ENCODE measurements at places on chromosomes 6 and 20. TPM values are rescaled to one million over a fixed set of nuclear protein-coding genes. Genes with fewer than 3 reads are reported as not detected.
A peak's percentile ranks its signal among the peaks of the same experiment; 100 is the strongest.

Gene MTHFD1L
- total RNA-seq = 129 TPM

DNA sequence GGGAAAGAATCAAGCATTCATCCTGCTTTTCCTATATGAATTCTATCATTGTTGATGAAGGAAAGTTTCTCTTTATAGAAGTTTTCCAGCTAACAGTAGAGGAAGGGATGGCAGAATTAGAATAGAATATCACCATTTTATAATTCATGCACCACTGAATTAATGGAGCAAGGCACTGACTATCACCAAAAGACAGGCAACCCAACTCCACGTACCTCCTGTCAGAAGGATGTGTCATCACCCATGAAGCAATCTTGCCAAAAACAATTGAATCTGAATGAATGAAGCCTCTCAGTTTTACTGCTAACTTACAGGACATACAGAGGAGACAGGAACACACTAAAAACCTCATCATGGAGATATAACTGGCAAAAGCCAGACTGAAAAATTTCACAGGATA, 122.4 kb downstream of the NFATC2 start:
- peak overlapping the region; percentile 79 for H3K27ac ChIP-seq
- H3K4me1 ChIP-seq = peaks cover 81% of the 10 kb centered on the region
- DNase-seq = no peak
- peaks cover 69% of the 10 kb centered on the region for H3K36me3 ChIP-seq
- no peaks in the 10 kb centered on the region for H3K27me3 ChIP-seq

DNA sequence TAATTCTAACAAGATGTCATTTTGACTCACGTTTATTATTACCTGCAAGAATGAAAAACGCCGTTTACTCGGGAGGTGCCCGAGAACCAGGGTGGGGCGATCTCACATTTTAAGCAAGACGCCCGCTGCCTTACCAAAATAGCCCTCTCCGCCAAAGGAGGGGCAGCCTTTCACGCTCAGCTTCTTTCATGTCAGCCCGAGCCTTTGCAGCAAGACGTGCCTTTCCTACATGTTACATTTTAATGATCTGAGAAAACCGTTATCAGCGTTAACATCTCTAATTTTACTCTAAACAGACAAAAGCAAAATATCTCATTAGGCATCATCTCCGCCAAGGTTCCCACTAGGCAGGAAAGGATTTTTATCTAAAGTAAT, 2.0 kb downstream of the BACH2 start:
- H3K27ac ChIP-seq = peak overlapping the region; percentile 100
- peaks cover 2% of the 10 kb centered on the region for H3K27me3 ChIP-seq
- H3K4me3 ChIP-seq = peak overlapping the region; percentile 86
- DNase-seq = peak; percentile 64
- peaks cover 57% of the 10 kb centered on the region for H3K36me3 ChIP-seq

GRCh38 chr6:136709429-136709828, 82.8 kb downstream of the MAP3K5 start:
- H3K27ac ChIP-seq = no peak overlapping the region
- no peak for DNase-seq
- H3K4me1 ChIP-seq = peaks cover 3% of the 10 kb centered on the region
- H3K36me3 ChIP-seq = peaks cover 8% of the 10 kb centered on the region

GRCh38 chr20:55273149-55273548, 732.2 kb downstream of the CBLN4 start:
- H3K4me3 ChIP-seq = no peak overlapping the region
- H3K27ac ChIP-seq = no peak overlapping the region
- no peak for DNase-seq

Gene OLIG3
- not detected for total RNA-seq

- no peaks in the 10 kb centered on the region for H3K4me1 ChIP-seq
- no peak for DNase-seq
- H3K36me3 ChIP-seq = no peaks in the 10 kb centered on the region
- no peak overlapping the region for H3K4me3 ChIP-seq
- H3K27ac ChIP-seq = no peak overlapping the region
Observed at GRCh38 chr6:66838764-66839163, 1131.7 kb upstream of the EYS start.

DNA sequence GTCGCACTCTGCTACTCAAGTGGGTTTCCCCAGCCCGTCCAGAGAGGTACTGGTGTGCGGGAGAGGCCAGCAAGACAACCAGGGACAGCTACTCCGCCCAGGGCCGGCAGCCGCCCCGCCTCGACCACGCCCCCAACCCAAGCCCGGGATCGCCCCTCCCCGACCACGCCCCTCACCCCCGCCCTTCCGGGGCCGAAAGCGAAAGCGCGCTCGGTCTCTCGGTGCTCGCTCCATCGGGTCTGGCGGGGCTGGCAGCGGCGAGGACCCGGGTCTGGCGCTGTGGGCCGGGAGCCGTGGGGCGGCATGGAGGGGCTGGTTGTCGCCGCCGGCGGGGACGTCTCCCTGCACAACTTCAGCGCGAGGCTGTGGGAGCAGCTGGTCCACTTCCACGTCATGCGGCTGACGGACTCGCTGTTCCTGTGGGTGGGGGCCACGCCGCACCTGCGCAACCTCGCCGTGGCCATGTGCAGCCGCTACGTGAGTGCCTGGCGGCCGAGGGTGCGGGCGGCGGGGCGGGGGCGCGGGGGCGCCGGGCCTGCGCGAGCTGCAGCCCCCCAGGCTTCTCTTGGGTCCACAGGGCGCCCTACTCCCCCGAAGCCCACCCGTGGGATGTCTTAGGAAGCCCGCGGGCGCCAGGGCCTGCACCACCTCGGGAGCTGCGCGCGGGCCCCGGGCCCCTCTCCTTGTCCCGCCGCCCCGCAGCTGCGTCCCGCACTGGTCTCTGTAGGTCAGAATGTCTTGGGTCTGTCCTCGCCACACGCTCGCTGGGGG, at the start of gene PSMG4:
Gene PSMG4, plus strand, starts transcription at position 228 of the 771 bp plus-strand sequence. Its CDS starts 76 bp downstream, at position 304.
- peak within 1 kb of the TSS; percentile 92 for H3K27ac ChIP-seq
- DNase-seq = peak; percentile 97
- H3K4me1 ChIP-seq = peaks cover 35% of the 10 kb centered on the region
- peak within 1 kb of the TSS; percentile 89 for H3K4me3 ChIP-seq

GRCh38 chr20:17961587-17961940, 7.0 kb downstream of the SNX5 start:
- peaks cover 85% of the 10 kb centered on the region for H3K4me1 ChIP-seq
- DNase-seq = no peak
- H3K27me3 ChIP-seq = no peaks in the 10 kb centered on the region
- H3K4me3 ChIP-seq = peak overlapping the region; percentile 41
- H3K36me3 ChIP-seq = peaks cover 74% of the 10 kb centered on the region

Gene NOX3
- not detected for total RNA-seq

Gene WFDC5
- total RNA-seq = 0.23 TPM

Gene PNPLA1
- not detected for total RNA-seq

Gene ECT2L
- total RNA-seq = not detected

Gene SDHAF4
- total RNA-seq = 15.8 TPM

DNA sequence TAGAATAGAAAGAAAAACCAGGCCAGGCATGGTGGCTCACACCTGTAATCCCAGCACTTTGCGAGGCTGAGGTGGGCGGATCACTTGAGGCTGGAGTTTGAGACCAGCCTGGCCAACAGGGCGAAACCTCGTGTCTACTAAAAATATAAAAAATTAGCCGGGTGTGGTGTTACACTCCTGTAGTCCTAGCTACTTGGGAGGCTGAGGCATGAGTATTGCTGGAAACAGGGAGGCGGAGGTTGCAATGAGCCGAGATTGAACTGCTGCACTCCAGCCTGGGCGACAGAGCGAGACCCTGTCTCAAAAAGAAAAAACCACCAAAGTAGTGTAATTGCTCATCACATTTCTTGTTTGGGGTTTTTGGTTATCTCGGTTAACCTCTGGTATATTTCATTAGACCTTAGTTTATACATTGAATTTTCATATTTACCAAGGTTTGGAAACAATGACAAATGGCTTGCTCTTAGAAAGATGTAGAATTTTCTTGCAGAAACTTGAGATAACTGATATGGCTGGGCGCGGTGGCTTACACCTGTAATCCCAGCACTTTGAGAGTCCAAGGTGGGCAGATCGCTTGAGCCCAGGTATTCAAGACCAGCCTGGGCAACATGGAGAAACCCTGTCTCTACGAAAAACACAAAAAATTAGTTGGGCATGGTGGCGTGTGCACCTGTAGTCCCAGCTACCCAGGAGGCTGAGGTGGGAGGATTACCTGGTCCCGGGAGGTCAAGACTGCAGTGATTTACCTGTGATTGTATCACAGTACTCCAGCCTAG, 14.2 kb downstream of the ITCH start:
- H3K36me3 ChIP-seq = peaks cover 23% of the 10 kb centered on the region
- peak; percentile 18 for DNase-seq
- H3K4me1 ChIP-seq = peaks cover 26% of the 10 kb centered on the region
- no peaks in the 10 kb centered on the region for H3K27me3 ChIP-seq

- DNase-seq = peak; percentile 11
- H3K4me3 ChIP-seq = peak within 1 kb of the TSS; percentile 70
Observed at GRCh38 chr6:17987447-17987696, at the start of gene KIF13A. Gene KIF13A (minus strand): TSS chr6:17987635. CDS start chr6:17987463, 172 bp downstream.

DNA sequence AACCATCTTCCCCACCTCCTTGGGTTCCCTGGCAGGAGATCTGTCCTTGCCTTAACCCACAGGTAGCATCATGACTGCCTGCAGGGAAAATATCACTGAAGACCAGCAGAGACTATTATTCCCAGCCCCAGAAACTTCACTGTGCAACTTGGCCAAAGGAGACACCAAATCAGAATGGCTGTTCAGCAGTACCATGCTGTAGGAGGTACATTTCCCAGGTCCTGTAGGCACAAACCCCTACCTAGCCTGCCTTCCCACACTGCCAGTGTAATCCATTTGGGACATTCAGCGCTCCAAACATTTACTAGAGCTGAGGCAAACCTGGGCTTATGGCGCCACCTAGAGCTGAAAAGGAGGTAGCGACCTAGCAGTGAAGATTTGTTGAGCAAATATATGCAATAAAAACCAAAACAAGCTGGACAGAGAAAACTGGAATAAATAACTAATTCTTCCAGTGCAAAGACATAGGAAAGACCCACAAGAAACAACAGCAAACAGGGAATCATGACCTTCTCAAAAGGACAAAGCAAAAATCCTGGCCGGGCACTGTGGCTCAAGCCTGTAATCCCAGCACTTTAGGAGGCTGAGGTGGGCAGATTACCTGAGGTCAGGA, 60.3 kb downstream of the VTA1 start:
- H3K27ac ChIP-seq = no peak overlapping the region
- H3K4me1 ChIP-seq = no peaks in the 10 kb centered on the region
- no peak overlapping the region for H3K4me3 ChIP-seq

DNA sequence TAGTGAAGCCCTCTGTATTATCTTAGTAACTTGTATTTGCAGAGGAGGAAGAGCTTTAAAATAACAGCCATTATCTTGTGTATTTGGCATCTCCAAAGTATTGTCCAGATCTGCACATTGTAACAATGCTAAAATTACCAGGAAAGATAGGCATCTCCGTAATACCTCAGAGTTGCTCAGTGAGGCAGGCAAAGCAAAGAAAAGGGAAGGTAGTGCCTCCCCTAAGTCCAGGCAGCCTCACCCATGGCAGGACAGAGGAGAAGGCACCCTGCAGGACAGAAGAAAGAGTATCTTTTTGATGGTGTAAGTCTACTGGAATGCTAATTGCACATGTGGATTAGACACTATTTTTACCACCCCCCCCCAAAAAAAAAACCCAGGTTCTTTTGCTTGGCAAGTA, 13.6 kb upstream of the SSTR4 start:
- no peak overlapping the region for H3K27ac ChIP-seq
- no peaks in the 10 kb centered on the region for H3K4me1 ChIP-seq
- H3K36me3 ChIP-seq = no peaks in the 10 kb centered on the region
- DNase-seq = no peak
- no peaks in the 10 kb centered on the region for H3K27me3 ChIP-seq
- no peak overlapping the region for H3K4me3 ChIP-seq

DNA sequence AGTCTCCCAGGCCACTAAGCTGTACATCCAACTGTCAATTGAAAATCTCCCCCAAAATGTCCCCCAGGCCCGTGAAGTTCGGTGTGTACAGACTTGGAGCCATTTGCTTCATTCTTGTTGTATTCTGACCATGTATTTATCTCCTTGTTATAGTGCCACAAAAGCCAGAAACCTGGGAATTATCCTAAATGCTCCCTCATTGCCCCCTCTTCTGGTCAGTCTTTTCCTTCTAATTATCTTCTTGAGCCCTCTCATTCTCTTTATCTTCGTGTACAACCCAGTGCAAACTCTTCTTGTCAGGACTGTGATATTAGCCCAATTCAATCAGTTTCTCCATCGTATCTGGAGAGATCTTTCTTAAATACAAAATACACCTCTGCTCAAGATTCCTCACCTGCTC, 64.7 kb downstream of the RFX6 start:
- H3K36me3 ChIP-seq = no peaks in the 10 kb centered on the region
- H3K27me3 ChIP-seq = peaks cover 5% of the 10 kb centered on the region
- DNase-seq = no peak
- no peak overlapping the region for H3K4me3 ChIP-seq

DNA sequence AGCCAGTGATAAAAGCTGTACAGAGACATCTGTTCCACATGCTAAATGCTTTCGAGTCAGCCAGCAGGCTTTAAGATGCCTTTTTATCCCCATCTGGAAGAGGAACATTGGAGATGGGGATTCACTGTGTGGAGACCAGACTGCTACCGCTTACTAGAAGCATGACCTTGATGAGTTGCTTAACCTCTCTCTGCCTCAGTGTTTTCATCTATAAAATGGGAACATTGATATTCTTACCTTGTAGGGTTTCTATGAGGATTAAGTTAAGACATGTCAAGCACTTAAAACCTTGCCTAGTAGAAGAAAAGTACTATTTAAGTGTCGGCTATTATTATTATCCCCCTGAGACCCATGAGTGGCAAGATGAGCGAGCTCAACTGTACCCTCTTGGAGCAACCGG, 165.3 kb upstream of the SNX9 start:
- peaks cover 11% of the 10 kb centered on the region for H3K4me1 ChIP-seq
- no peak for DNase-seq
- H3K27me3 ChIP-seq = peaks cover 2% of the 10 kb centered on the region
- no peaks in the 10 kb centered on the region for H3K36me3 ChIP-seq
- H3K27ac ChIP-seq = no peak overlapping the region
- H3K4me3 ChIP-seq = no peak overlapping the region

GRCh38 chr6:121223212-121223611, 111.1 kb downstream of the TBC1D32 start:
- no peak overlapping the region for H3K27ac ChIP-seq
- H3K4me1 ChIP-seq = no peaks in the 10 kb centered on the region
- no peak overlapping the region for H3K4me3 ChIP-seq
- H3K27me3 ChIP-seq = no peaks in the 10 kb centered on the region

- no peaks in the 10 kb centered on the region for H3K36me3 ChIP-seq
- H3K4me1 ChIP-seq = no peaks in the 10 kb centered on the region
- H3K27ac ChIP-seq = no peak overlapping the region
Observed at GRCh38 chr6:123393331-123393730, 243.4 kb downstream of the TRDN start.

DNA sequence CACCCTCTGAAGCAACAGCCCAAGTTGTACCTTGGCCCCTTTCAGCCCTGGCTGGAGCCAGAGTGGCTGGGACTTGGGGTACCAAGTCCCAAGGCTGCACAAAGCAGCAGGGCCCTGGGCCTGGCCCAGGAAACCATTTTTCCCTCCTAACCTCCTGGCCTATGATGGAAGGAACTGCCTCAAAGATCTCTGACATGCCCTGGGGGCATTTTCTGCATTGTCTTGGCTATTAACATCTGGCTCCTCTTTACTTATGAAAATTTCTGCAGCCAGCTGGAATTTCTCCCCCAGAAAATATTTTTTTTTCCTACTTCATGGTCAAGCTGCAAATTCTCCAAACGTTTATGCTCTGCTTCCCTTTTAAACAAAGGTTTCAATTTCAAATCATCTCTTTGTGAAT, 269.4 kb upstream of the CDYL start:
- peaks cover 19% of the 10 kb centered on the region for H3K27me3 ChIP-seq
- H3K4me1 ChIP-seq = no peaks in the 10 kb centered on the region
- no peak overlapping the region for H3K27ac ChIP-seq
- DNase-seq = no peak
- no peak overlapping the region for H3K4me3 ChIP-seq

- H3K4me3 ChIP-seq = no peak overlapping the region
- DNase-seq = no peak
- H3K4me1 ChIP-seq = no peaks in the 10 kb centered on the region
- H3K27ac ChIP-seq = no peak overlapping the region
- peaks cover 8% of the 10 kb centered on the region for H3K27me3 ChIP-seq
Observed at GRCh38 chr20:49583343-49583668, 15.4 kb upstream of the PTGIS start.
